ENCODE measurements at places on chromosomes 13 and 19. TPM values are rescaled to one million over a fixed set of nuclear protein-coding genes. Genes with fewer than 3 reads are reported as not detected.
A peak's percentile ranks its signal among the peaks of the same experiment; 100 is the strongest.

ARL11 gene
- not detected for total RNA-seq

HCST gene
- total RNA-seq = not detected

SLC10A2 gene
- total RNA-seq = not detected

GRCh38 chr19:15790096-15790495, 2.6 kb downstream of the OR10H5 start:
- peaks cover 8% of the 10 kb centered on the region for H3K27me3 ChIP-seq
- no peak overlapping the region for H3K27ac ChIP-seq
- no peak overlapping the region for H3K4me3 ChIP-seq
- H3K4me1 ChIP-seq = no peaks in the 10 kb centered on the region
- H3K36me3 ChIP-seq = no peaks in the 10 kb centered on the region
- peak; percentile 73 for DNase-seq

GRCh38 chr13:26475176-26476110, 82.0 kb upstream of the WASF3 start:
- no peak overlapping the region for H3K4me3 ChIP-seq
- no peaks in the 10 kb centered on the region for H3K27me3 ChIP-seq
- H3K4me1 ChIP-seq = peaks cover 3% of the 10 kb centered on the region
- DNase-seq = no peak
- no peak overlapping the region for H3K27ac ChIP-seq

DNA sequence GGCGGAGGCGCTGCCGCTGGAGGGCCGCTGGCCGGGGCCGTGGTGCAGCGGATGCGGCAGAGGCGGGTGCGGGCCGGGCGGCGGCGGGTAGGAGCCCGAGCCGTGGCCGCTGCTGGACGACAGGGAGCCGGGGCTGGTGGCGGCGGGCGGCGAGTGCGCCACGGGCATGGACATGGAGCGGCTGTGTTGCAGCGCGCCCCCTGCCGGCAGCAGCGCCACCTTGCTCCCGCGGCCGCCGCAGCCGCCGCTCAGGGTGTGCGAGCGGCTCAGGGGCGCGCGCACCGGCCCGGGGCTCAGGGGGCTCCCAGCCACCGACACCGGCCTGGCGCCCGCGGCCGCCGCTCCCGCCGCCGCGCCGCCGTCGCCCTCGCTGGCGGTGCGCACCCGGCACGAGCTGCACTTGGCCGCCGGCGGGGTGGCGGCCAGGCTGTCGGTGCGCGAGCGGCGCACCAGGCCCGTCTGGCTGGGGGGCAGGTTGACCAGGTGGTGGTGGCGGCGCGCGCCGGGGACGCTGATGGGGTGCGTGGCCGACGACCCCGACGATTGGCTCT, 1.7 kb downstream of the IRS2 start:
- H3K27ac ChIP-seq = peak overlapping the region; percentile 25
- H3K4me3 ChIP-seq = peak overlapping the region; percentile 75
- H3K27me3 ChIP-seq = no peaks in the 10 kb centered on the region
- H3K4me1 ChIP-seq = peaks cover 12% of the 10 kb centered on the region
- no peaks in the 10 kb centered on the region for H3K36me3 ChIP-seq

- H3K4me1 ChIP-seq = no peaks in the 10 kb centered on the region
- H3K27me3 ChIP-seq = no peaks in the 10 kb centered on the region
- no peak overlapping the region for H3K27ac ChIP-seq
- H3K4me3 ChIP-seq = no peak overlapping the region
Measured at GRCh38 chr19:31263328-31263727, 85.9 kb downstream of the TSHZ3 start.

Data from PC-3 (cell line).